NCI-H187 (cell line): ENCODE measurements at places on chromosomes 11 and 22.

DNA sequence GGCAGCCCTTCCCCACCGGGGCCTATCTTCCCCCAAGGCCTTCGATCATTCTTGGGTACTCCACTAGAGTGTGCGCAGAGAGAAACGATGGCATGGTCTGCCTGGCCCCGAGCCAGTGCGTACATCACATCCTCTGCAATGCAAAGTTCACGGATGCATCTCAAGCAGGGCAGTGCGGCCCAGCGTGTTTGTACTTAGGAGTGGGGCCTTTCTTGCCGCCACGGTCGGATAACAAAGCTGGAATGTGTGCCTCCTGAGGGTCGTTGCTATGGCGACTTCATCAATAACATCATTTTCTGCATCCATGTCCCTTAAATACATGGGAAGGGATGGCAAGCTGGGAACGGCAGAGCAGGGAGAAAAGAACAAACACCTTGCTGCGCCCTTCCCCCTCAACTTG lies 73.9 kb downstream of the SCUBE1 start:
- no peak for DNase-seq

DNA sequence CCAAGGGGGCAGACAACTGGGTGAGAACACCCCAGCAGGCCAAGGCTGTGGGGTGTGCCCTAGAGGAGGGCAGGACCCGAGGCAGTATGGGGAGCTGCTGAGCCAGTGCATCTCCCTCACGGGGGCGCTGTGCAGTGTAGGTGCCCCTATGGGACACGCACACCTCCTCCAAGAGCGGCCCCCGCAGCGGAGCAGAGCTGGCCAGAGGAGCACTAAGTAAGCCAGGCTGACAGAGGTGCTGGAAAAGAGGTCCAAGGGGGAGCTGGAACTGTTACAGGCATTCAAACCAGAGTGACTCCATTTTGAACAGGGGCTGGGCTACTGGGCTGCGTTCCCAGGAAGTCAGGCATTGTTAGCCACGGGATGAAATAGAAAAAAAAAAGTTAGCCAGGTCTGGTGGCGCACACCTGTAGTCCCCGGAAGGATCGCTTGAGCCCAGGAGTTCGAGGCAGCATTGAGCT lies 41.8 kb downstream of the TST start:
- no peak for DNase-seq

DNA sequence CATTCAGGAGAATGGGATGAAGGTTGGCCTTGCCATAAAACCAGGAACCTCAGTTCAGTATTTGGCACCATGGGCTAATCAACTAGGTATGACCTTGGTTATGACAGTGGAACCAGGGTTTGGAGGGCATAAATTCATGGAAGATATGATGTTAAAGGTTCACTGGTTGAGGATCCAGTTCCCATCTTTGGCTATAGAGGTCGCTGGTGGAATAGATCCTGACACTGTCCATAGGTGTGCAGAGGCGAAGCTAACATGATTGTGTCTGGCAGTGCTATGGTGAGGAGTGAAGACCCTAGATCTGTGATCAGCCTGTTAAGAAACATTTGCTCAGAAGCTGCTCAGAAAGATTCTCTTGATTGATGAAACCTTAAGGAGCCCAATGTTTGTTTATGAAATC lies 5.7 kb downstream of the NF2 start:
- DNase-seq = no peak

DNA sequence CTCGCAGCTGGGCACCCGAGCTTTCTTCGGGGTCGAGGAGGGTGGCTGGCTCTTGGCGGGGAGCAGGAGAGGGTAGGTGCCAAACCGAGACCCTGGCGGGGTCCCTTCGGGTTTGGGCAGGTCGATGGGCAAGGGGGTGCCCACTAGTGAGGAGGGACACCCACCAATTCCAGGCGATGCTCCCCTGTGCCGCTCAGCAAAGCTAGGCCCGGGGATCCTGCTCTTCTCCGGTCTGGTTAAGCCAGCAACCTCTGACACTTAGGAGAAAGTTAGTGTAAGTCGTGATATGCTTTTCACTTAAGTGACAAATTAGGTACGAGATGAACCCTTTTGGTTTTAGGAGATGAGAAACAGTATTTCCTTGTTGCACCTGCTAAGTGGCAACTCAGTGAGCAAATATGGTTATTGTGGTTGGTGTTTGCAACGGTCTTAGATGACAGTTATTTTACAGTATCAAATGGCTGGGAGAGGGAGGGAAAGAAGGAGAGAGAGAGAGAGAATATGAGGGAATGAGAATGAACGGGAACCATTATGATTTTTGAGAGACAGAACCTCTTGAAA lies 565 bp downstream of the NUCB2 start:
- DNase-seq = peak; percentile 27

DNA sequence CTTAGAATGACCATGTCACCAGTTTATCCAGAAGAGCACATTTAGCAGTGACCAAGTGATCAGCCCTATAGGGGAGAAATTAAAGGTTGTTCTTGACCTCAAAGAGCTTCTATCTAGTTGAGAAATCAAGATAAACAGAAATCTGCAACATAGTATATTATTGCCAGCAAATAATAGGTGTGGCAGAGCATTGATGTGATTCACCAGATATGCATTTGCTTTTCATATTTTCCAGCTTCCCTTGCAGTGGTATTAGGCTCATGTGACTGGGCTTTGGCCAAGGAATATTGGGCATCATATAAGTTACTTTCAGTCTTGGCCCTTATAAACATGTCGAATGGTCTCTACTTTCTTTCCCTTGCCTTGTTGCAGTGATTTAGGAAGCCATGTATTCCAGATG lies 34.5 kb downstream of the COMMD9 start:
- DNase-seq = no peak

GRCh38 chr22:42185915-42186439 lies 55.4 kb upstream of the CYP2D6 start:
- DNase-seq = no peak

GRCh38 chr11:58740447-58740846 lies 8.7 kb upstream of the GLYAT start:
- DNase-seq = no peak

- DNase-seq = no peak
Measured at GRCh38 chr11:133029107-133029506, 503.2 kb downstream of the OPCML start.
